Naive thymus-derived CD8-positive, alpha-beta T cell (primary cell): ENCODE measurements at places on chromosomes 16 and 17. TPM values are rescaled to one million over a fixed set of nuclear protein-coding genes. Genes with fewer than 3 reads are reported as not detected.

The WDR59 gene
- 12.9 TPM for polyA plus RNA-seq

DNA sequence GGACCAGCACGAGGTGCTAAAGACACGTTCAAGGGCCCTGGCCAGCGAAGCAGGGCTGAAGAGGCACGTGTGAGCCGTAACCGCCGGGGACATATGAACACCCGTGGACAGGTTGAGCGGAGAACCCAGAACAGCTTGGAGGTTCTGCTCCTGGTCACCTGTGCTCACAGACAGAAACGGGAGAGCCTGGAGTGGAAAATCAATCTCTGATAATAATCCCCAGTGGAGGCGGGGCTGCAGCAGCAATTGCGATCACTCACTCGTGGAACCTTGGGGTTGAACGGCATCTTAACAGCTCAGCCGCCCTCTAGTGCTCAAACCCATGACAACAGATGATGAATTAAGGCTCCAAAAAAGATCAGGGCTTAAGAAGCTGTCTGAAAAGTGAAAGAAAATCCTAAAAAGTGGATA lies 25.6 kb downstream of the WIPI1 start:
- peak; percentile 53 for DNase-seq

DNA sequence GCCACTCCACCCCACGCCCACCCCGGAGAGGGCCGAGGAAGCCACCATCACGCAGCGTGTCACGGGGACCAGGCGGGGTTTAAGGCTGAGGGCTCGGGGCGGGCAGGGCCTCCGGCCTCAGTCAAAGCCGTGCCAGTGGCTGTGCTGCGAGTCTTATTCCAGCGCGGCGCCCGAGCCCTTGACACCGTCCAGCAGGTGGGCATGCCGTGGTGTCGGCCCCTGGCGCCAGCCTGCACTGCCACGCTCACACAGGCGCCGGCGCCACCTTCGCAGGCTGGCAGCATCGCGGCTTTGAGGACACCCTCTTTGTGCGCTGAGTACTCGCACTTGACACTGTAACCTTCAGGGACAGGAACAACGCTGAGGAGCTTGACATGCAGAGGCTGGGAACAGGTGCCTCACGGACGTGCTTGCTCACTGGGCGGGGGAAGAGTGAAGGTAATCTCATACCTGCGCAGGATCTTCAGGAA lies 34.0 kb upstream of the ZNF629 start:
- DNase-seq, result no peak

DNA sequence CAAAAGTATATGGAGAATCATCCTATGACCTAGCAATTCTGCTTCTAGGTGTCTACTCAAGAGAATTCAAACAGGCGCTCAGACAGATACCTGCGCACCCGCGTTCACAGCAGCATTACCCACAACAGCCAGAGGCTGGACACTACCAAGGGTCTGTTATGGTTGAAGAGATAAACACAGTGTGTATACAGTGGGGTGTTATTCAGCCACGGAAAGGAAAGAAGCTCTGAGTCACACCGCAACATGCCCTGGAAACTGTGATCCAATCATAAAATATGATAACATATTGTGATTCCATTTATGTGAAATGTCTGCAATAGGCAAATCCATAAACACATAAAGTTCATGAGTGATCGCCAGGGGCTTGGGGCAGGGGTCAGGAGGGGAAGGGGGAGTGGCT lies 18.0 kb upstream of the JPH3 start:
- no peak for DNase-seq

- no peak for DNase-seq
These were observed 41.5 kb downstream of the CYB5B start for GRCh38 chr16:69465881-69466280.
